ENCODE measurements at places on chromosomes 16 and 17.

DNA sequence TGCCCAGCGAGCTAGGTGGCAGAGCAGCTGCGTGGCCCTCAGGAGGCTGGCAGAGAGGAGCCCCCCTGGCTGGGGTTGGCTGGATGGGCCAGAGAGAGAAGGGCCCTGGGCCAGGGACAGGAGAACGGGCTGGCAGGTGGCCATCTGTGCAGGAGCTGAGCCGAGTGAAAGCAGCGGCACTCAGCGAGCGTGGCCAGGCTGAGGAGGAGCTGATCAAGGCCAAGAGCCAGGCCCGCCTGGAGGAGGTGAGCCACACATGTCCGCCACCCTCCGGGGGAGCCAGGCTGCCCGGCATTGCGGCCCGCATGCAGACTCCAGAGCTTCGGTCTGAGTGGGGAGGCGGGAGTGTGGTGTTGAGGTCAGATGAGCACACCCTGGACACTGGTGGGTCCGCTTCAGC, 2.1 kb upstream of the RAC3 start:
- DNase-seq = no peak

DNA sequence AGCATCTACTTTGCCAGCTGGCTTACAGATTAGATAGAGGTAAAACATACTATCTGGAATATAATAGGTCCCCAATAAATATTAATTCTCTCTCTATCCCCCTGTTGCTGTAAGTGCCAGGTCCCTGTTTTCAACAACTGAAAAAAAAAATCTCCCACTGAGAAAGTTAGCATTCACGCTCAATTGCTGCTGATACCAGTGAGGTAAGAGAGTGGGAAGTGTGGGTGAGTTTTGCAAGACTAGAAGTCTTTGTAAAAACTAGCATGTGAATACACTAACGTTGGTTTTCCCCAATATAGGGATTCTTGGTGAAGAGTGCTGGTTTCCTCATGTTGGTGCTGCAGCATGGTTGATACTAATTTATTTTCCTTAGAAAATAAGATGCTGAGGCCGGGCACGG, 11.7 kb upstream of the TAOK1 start:
- no peak for DNase-seq

GRCh38 chr16:15521758-15522509, 87.5 kb downstream of the BMERB1 start:
- no peak for DNase-seq

DNA sequence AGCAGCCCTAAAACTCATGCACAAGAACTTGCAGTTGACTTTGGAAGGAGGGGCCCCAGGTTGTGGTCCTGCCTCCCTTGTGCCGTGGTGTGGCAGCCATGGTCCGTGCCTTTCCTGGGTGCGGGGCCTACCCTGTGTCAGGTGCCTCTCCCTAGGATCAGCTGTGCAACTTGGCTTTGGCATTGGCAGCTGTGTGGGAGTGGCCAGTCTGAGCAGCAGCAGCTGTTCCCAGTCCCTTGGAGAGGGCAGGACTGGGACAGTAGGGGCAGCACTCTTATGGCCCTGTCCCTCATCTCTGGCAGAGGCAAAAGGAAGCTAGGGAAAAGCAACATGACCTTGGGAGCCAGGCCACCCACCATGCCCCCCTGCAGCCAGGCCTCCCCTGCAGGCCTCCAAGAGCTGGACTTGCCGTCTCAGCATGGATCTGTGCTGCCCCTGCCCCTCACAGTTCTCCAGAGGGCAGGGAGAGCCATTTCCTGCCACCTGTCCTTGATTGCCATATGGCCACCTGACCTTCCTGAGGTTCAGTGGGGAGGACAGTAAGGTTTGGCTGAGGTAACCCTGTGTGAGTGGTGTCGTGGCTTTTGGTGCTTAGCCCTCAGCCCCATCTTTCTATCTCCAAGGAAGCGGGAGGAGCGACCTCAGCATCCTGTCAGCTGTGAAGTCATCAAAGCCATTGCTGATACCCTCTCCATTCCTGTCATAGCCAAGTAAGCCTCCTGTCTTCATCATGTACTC, 15.5 kb upstream of the NFATC3 start:
- no peak for DNase-seq

- DNase-seq = no peak
Measured at GRCh38 chr16:50909831-50910735, 168.2 kb downstream of the CYLD start.

DNA sequence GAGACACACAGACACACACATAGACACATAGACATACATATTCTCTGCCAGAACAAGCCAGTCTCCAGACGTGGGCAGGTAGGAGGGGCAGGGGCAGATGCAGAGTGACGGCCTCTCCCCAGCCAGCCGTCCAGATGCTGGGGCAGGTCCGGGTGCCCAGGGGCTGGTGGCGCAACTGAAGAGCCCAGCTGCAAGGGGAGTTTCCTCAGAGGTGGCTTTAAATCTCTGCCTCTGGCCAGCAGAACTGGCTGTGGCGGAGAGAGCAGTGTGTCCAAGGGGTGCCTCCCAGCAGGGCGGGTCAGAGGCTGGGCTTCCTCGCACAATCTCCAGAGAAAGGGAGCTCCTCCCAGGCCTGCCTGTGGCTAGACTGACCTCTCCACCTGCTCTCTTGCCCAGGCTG, 9.4 kb upstream of the GCGR start:
- DNase-seq = no peak

GRCh38 chr17:74024871-74025531, 178.5 kb upstream of the RPL38 start:
- DNase-seq = no peak

GRCh38 chr16:11407047-11407982, 62.1 kb downstream of the RMI2 start:
- DNase-seq = peak; percentile 77

GRCh38 chr17:39026980-39027451, 59.8 kb upstream of the FBXO47 start:
- DNase-seq = peak; percentile 69

DNA sequence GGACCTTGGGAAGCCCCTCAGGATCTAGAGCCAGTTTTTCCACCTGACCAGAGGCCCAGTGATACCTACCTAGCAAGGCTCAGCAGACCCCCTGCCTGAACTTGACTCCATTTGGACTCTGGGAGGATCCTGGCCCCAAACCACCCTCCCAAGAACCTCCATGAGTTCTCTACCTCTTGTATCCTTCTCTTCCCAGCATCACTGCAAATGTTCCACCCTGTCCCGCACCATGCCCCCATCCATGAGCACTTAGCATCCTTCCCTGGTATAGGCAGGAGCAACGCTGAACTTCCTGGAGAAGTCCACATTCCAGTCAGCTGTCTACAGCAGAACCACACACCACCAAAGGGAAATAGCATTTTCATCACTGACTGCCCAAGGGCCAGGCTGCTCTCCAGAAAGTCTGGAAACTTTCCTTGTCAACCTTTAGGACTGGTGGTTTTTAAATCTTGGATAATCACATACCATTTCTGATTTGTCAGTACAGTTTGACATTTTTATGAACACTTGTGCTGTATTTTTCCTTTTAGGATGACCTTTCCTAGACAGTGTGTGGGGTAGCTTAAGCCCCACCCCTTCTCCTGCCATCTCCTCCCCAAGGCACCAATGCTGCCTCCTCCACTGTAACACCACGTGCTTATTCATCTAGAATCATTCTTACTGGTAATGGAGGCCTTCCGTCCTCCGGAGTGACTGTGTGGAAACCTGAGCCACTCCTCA, 13.9 kb downstream of the EIF4A3 start:
- DNase-seq = no peak
